ENCODE measurements at places on chromosomes 1 and 21.
A peak's percentile ranks its signal among the peaks of the same experiment; 100 is the strongest.

DNA sequence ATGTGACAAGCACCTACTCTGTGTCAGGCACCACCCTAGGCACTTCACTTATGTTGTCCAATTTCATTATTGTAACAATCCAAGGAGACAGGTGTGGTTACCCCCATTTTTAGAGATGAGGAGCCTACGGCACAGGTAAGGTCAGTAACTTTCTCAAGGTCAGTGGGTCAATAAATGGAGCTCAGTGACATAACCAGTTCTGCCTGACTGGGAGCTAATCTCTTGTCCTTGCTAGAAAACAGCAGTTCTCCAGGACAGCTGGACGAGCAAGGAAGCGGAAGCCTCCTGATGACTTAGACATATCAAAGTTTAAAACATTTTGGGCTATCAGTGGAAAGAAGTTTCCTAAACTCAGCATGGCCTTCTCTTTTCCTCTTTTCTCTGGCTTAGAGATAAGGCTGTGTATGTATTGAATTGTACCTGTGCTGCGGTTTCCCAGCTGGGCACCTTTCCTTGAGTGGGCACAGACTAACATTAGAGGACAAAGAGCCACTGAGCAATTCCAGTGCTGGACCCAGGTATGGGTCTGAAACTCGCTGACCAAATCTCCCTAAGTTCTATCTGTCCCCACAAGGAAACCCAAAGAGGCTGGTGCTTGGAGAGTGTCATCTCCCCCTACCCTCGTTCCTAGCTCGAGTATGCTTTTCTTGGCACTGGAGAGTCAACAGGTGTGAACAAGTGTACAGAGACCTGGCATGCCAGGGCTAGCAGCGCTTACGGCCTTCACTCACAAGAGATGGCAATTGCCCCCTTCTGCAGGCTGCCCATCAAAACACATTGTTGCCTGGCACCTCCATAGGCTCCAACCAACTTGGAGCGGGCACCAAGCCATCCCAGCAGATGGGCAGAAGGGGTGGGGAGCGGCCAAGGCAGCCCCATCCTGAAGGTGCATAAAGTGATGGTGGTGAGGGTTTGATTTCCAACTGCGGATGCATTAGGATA is 456.1 kb upstream of the PROX1 start:
- DNase-seq, result no peak

GRCh38 chr1:101251504-101251903 is 14.7 kb downstream of the S1PR1 start:
- no peak for DNase-seq

DNA sequence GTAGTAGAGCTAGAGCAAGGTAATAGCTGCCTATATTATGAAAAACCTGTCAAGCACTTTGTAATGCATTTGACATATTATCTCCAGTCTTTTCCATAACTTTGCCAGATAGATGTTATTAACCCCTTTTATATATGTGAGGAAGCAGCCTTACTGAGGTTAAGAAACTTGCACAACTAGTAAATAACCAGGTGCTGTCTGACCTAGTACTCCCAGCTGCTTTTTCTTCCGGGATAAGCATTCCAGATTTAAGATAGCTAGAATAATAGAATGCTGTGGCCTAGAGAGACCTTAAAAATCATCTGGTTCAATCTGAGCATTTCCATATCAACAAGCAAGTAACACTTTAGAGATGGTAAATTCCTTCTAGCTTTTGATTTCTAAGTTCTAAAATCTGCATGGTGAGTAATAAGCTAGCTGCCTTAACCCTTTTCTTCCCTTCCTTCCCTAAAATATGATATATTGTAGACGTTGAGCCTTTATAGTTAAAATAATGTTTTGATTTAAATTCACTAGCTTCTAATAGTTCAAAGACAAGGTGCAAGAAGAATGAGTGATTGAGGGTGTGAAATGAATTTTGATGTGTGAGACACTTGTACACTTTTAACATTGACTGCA is 1.8 kb downstream of the SH3GLB1 start:
- no peak for DNase-seq

DNA sequence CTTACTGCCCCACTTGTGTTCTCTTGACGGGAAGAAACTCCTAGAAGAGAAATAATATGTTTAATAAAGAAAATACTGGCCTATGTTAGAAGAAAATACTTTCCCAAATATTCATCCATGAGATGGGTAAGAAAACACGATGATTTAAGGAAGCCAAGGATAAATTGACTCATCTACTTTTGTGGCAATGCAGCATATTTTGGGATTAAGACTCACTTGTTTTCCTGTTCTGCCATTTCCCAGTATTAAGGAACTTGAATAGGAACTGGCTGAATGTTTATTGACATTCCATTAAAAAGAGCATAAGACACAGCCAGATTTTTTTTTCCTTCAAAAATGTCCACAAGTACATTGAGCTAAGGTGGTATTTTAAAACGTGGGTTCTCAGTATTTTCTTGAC is 10.9 kb upstream of the ADAMTS5 start:
- no peak for DNase-seq

GRCh38 chr1:178133239-178133989 is 39.5 kb downstream of the RASAL2 start:
- DNase-seq, result no peak

DNA sequence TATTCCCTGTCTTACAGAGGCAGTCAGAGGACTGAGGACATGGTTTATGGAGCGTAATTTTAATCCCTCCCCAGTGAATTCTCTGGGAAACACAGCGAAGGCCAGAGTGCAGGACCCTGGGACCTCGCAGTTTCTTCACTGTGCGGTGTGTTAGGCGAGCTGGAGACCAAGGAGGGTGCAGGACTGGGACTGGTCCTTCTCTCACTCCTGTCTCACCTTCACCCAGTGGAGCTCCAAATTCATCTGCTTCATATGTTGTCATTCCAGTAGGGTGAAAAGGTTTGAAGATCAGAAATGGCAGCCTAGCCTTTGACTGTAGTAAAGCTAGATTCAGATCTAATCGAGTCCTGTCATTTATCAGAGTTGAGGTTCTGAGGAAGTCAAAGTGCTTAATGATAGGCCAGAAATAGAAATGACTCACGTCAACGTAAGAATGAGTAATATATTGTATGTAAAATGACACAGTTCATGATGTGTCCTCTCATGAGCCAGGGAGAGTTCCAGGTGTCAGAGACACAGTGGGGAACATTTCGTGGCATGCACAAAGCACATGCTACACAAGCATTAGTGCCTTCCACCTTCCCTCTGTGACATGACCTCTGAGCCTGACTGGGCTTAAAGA is 647.5 kb downstream of the SMYD3 start:
- no peak for DNase-seq

GRCh38 chr21:31414263-31415000 is 70.4 kb upstream of the TIAM1 start:
- no peak for DNase-seq

- DNase-seq, result no peak
Observed at GRCh38 chr1:228463009-228463558, 24.1 kb upstream of the RNF187 start.

GRCh38 chr1:199403531-199404116 is 623.9 kb upstream of the NR5A2 start:
- no peak for DNase-seq

- DNase-seq, result no peak
Observed at GRCh38 chr21:45329261-45330074, 41.8 kb upstream of the POFUT2 start.

- no peak for DNase-seq
Observed at GRCh38 chr1:162905174-162906158, 44.5 kb upstream of the CCDC190 start.

GRCh38 chr1:47557066-47557465 is 119.2 kb downstream of the FOXD2 start:
- DNase-seq, result no peak

GRCh38 chr1:169466259-169467230 is 19.2 kb downstream of the SLC19A2 start:
- no peak for DNase-seq

GRCh38 chr1:155324037-155324716 is 3.5 kb downstream of the RUSC1 start:
- DNase-seq, result peak; percentile 80

DNA sequence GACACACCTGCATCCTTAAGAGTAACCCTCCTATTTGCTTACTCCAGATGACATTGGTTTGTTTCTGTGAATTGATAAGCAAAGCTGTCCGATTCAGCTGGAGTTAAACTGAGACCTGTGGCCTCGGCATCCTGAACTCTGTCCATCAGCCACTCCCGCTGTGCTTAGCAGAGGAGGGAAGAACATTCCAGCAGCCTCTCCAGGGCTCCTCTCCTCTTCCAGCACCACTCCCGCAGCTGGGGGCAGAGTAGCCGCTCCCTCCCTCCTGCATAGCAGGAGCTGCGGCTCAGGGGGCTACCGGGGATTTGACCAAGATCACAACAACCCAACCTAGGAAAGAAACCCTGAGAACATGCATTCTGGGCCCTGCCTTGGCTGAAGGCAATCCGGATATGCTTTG is 8.8 kb downstream of the LRRC38 start:
- DNase-seq, result no peak

DNA sequence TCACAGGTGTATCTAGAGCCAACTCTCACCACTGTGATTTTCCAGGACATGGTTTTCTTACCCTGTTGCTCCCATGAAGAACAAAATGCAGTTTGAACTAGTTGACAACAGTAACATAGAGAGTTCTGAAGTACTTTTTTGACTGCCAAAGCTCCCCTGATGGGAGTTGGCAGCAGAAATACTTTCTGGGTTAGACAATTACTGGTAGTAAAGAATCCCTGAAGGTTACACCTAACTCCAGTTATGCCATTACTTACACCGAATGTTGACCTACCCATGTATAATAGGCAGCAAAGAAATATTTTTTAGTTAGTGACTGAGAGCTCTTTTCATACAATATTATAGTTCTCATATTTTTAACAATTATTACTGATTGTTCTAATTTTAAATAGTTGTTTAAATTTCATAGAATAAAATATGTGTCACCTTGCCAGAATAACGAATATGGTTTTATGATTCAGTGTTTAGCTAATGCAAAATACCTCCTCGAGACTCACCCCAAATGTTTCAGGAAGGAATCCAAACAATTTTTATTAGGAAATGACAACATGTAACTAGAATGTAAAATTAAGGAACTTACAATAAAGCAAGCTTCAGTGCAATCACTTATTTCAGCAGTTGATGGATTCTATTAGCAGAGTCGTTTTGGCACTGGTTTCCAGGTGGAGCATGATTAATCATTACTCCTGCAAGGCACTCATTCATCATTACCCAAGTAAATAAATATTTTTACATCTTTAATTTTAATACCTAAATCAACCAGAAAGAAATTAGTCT is 237.6 kb downstream of the MRPL39 start:
- no peak for DNase-seq

- no peak for DNase-seq
Observed at GRCh38 chr1:115060501-115060900, 28.8 kb downstream of the TSPAN2 start.

GRCh38 chr21:25489673-25490072 is 117.6 kb downstream of the MRPL39 start:
- DNase-seq, result no peak

GRCh38 chr1:241219449-241219848 is 137.6 kb downstream of the RGS7 start:
- no peak for DNase-seq
